ENCODE measurements at places on chromosomes 11 and 22. TPM values are rescaled to one million over a fixed set of nuclear protein-coding genes. Genes with fewer than 3 reads are reported as not detected.
A peak's percentile ranks its signal among the peaks of the same experiment; 100 is the strongest.

DNA sequence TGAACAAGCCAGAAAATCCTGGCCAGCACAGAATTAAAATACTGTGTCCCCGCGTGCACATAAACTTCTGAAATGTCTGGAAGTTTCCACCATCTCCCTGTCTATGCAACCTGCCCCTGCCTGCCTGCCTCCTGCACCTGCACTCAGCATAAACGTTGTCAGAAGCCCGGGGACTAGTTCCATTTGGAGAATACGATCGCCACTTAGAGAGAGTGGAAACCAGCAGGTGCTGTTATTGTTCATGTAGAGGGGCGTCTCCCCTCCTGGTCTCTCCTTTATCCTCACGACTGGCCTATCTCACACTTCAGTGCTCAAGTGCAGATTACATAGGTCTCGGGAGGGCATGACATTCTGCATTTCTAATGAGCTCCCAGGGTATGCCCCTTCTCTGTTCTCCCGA, 35.6 kb downstream of the MPPED1 start:
- no peak for DNase-seq
- H3K27me3 ChIP-seq, result peaks cover 61% of the 10 kb centered on the region
- H3K27ac ChIP-seq, result no peak overlapping the region
- no peaks in the 10 kb centered on the region for H3K4me1 ChIP-seq
- H3K4me3 ChIP-seq, result no peak overlapping the region
- H3K36me3 ChIP-seq, result no peaks in the 10 kb centered on the region

DNA sequence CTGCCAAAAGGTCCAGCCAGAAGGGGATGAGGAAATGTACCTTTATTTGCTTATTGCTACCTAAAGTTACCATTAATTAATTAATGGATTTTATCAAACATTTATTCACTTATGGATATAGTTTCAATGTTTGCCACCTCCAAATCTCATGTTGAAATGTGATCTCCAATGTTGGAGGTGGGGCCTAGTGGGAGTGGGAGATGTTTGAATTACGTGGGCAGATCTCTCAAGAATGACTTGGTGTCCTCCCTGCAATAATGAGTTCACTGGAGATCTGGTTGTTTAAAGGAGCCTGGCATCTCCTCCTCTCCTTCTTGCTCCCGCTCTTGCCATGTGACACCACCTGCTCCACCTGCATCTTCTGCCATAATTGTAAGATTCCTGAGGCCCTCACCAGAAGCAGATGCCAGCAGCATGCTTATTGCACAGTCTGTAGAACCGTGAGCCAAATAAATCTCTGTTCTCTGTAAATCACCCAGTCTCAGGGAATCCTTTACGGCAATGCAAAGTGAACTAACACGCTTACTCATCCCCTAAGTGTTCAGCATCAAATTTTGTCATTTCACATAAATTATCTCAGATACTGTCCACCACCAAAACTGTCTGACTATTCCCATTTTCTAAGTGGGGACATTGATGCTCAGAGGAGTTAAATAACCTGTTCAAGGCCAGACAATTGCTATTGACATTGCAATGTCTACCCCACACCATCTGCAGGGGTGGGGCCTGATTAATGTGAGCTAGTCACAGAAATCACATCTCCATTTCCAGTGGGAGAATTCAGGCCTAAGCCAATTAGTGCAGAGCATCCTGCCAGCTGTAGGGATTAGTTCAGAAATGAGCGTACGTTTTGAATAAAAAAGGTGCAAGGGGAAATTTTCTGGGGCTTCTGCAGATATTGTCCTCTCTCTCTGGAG, 51.6 kb upstream of the SYN3 start:
- no peaks in the 10 kb centered on the region for H3K36me3 ChIP-seq
- H3K27me3 ChIP-seq, result peaks cover 81% of the 10 kb centered on the region

- H3K4me3 ChIP-seq, result no peak overlapping the region
- H3K4me1 ChIP-seq, result no peaks in the 10 kb centered on the region
- H3K27me3 ChIP-seq, result no peaks in the 10 kb centered on the region
- peaks cover 6% of the 10 kb centered on the region for H3K36me3 ChIP-seq
These were observed 16.7 kb downstream of the ATG2A start for GRCh38 chr11:64900263-64900678.

GRCh38 chr22:19666673-19667593, 47.4 kb upstream of the SEPTIN5 start:
- DNase-seq, result no peak
- peaks cover 18% of the 10 kb centered on the region for H3K4me1 ChIP-seq
- H3K36me3 ChIP-seq, result no peaks in the 10 kb centered on the region
- no peak overlapping the region for H3K4me3 ChIP-seq
- H3K27ac ChIP-seq, result no peak overlapping the region
- no peaks in the 10 kb centered on the region for H3K27me3 ChIP-seq

DNA sequence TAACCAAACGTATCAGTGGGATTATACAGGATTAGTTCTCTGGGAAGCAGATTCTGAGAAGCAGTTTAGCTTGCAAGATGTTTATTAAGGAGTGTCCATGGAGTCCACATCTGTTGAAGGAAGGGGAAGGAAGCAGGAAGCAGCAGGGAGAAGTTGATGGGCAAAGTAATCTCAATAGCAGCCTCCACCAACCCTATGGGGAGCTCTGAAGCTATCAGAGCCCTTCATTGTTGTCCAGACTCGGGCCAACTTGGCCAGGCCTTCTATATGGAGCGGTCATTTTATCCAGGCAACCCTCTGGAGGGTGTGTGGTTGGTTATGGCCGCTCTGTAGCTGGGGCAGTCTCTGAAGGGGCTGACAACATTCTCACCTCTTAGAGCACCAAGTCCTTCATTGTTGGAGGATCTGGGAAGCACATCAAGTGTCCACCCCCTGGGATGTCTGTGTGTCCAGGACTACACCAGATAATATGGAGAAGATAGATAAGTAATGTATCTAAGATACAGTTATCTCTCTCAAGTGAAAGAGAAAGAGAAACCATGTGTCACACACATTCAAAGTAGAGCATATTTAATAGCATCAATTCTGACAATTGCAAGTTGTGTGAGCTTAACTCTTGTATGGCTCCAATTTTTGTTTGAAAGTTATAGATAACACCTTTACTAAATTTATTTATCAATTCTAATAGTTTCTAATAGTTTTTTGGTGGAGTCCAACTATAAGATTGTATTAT, 101.7 kb upstream of the TRIM77 start:
- H3K4me1 ChIP-seq, result no peaks in the 10 kb centered on the region
- no peak for DNase-seq
- no peaks in the 10 kb centered on the region for H3K27me3 ChIP-seq
- H3K27ac ChIP-seq, result no peak overlapping the region
- no peaks in the 10 kb centered on the region for H3K36me3 ChIP-seq

DNA sequence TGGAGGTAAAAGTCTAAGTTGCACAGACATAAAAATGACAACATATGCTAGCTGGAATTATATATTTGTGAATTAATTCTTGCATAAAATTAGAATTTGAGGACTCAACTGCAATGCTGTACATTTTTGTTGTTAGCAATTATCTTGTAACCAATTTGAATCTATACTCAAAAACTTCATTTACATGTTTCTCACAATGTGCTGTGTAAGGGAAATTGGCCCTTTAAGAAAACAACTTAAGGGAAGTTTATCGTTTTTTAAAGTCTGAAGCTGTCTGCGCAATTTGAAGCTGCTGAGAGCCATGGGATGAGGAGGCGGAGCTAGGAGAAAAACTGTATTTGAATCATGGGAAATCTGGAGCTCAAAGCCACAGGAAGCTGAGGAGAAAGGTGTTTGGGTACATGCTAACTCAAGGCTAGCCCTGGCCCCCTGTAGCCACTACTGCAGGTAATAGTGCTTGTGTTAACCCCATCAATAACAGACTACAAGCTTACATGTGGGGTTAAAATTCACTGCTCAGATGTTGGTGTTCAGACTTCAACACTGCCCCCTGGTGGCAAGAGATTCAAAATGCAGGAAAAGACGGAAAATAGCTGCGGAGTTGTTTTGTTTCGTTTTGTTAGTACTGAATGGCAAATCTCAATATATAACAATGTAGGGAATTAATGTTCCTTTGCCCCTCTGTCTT, 126.1 kb downstream of the BRD1 start:
- H3K4me1 ChIP-seq, result no peaks in the 10 kb centered on the region
- no peak for DNase-seq
- no peak overlapping the region for H3K4me3 ChIP-seq
- no peak overlapping the region for H3K27ac ChIP-seq
- H3K27me3 ChIP-seq, result peaks cover 99% of the 10 kb centered on the region
- no peaks in the 10 kb centered on the region for H3K36me3 ChIP-seq

- no peak for DNase-seq
- no peaks in the 10 kb centered on the region for H3K27me3 ChIP-seq
- H3K4me3 ChIP-seq, result no peak overlapping the region
- no peak overlapping the region for H3K27ac ChIP-seq
- H3K36me3 ChIP-seq, result no peaks in the 10 kb centered on the region
These were observed 155.4 kb upstream of the PDGFD start for GRCh38 chr11:104319396-104319795.

DNA sequence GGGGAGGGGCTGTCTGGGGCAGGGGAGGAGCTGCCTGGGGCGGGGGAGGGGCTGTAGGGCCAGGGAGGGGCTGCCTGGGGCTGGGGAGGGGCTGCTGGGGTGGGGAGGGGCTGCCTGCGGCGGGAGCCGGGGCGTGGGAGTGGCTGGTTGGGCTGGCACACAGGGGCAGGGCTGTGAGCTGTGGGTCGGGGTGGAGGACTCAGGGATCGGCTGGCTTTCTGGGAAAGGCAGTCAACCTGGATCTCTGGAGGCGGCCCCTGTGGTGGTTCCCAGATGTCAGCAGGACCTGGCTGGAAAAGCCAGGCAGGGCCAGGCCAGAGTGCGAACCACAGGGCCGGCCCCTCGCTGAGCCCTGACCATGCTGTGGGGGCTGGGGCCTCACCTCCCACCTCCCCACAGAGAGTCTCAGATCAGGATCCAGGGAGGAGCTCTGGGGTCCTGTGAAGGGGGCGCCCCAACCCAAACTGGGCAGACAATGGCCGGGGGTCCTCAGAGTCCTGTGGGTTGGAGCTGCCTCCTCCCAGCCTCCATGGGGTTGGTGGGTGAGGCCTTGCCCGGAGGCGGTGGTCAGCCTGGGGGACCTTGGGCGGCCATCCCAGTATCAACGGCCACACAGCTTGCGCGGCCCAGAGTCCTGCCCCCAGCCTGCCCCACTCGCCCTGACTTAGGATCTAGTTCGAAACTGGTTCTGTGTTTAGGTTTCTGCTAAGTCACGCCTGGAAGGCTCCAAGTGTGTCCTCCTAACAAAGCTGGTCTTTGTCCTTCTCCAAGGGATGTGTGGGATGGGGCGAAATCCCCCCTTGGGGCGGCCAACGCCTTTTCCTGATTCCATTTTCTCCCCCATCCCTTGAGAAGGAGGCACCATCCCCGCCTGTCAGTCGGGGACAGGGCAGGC, 1.9 kb downstream of the MUC5B start:
- H3K27me3 ChIP-seq, result no peaks in the 10 kb centered on the region
- no peak for DNase-seq
- H3K27ac ChIP-seq, result no peak overlapping the region
- peaks cover 26% of the 10 kb centered on the region for H3K4me1 ChIP-seq
- no peaks in the 10 kb centered on the region for H3K36me3 ChIP-seq

GRCh38 chr22:31230871-31231621, 18.9 kb downstream of the LIMK2 start:
- H3K27me3 ChIP-seq, result no peaks in the 10 kb centered on the region
- peak; percentile 68 for DNase-seq
- H3K27ac ChIP-seq, result no peak overlapping the region
- H3K4me3 ChIP-seq, result no peak overlapping the region
- H3K36me3 ChIP-seq, result no peaks in the 10 kb centered on the region
- H3K4me1 ChIP-seq, result peaks cover 17% of the 10 kb centered on the region

- H3K27me3 ChIP-seq, result peaks cover 54% of the 10 kb centered on the region
- no peak overlapping the region for H3K27ac ChIP-seq
- no peak for DNase-seq
- no peaks in the 10 kb centered on the region for H3K4me1 ChIP-seq
These were observed 299.6 kb downstream of the OPCML start for GRCh38 chr11:133232665-133233064.

GRCh38 chr11:121654843-121655536, 202.2 kb upstream of the SORL1-AS1 start:
- peaks cover 11% of the 10 kb centered on the region for H3K4me1 ChIP-seq
- no peaks in the 10 kb centered on the region for H3K36me3 ChIP-seq
- peaks cover 6% of the 10 kb centered on the region for H3K27me3 ChIP-seq
- peak overlapping the region; percentile 60 for H3K4me3 ChIP-seq
- H3K27ac ChIP-seq, result no peak overlapping the region
- DNase-seq, result peak; percentile 59

DNA sequence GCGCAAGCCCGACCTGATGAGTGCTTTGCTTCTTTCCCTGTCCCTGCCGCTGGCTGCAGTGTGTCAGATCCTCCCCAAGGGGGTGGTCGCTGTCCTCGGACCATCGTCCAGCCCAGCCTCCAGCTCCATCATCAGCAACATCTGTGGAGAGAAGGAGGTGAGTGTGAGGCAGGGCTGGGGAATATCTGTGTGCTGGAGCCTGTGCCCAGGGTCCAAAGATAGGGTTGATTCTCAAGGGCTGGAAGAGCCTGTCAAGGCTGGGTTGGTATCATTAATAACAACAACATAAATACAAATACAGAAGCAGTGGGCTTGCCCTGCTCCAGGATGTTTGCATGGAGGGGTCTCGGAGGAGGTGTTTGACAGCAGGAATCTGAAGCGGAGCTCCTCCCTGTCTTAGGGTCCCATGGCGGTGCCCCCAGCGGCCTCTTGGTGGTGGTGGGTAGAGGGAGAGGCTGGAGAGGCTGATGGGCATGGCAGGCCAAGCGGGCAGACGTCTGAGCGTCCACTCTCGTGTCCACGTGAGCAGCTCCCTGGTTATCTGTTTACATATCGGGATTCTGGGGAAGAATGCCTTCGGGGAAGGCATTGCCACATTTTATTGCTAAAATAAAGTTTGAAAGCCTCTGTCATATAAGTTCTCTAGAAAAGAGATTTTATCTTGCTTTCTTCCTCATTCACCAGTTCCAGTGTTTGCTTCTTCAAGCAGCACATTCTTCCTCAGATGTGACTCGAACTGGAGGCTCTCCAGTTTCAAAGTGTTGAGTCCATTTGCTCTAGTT, 208.4 kb upstream of the TBCEL start:
- no peak overlapping the region for H3K27ac ChIP-seq
- DNase-seq, result no peak

Gene LYVE1
- not detected for total RNA-seq

Gene SHISAL1
- total RNA-seq, result 0.94 TPM

Gene OR4D11
- not detected for total RNA-seq

Gene SYNGR1
- 19.1 TPM for total RNA-seq

Gene FJX1
- 17.5 TPM for total RNA-seq
